ENCODE measurements at places on chromosomes 13 and 19.

DNA sequence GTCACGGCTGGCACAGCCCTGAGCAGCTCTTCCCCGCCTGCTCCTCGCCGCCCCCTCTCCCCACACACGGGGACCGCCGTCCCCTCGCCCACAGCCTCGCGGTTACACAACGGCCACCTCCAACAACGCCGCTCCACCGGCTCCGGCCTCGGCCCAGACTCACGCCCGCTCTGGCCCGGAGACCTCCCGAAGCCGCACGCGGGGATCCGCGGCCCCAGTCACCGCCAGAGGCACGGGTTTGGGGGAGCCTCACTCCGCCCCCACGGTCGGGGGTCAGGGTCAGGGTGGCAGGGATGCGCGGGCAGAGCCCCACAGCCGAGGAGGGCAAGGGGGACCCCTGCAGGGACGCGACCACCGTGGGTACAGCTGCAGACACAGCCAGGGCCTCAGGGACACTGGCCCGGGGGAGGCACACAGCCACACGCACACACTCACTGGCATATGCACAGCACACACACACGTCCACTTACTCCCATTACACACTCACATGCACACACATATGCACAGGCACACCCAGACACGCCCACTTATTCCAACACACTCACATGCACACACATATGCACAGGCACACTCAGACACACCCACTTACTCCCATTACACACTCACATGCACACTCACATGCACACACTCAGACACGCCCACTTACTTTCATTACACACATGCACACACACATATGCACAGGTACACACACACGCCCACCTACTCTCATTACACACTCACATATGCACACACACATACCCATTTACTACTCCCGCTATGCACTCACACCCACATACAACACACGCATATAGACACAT lies 1.6 kb downstream of the TTYH1 start:
- DNase-seq, result no peak

DNA sequence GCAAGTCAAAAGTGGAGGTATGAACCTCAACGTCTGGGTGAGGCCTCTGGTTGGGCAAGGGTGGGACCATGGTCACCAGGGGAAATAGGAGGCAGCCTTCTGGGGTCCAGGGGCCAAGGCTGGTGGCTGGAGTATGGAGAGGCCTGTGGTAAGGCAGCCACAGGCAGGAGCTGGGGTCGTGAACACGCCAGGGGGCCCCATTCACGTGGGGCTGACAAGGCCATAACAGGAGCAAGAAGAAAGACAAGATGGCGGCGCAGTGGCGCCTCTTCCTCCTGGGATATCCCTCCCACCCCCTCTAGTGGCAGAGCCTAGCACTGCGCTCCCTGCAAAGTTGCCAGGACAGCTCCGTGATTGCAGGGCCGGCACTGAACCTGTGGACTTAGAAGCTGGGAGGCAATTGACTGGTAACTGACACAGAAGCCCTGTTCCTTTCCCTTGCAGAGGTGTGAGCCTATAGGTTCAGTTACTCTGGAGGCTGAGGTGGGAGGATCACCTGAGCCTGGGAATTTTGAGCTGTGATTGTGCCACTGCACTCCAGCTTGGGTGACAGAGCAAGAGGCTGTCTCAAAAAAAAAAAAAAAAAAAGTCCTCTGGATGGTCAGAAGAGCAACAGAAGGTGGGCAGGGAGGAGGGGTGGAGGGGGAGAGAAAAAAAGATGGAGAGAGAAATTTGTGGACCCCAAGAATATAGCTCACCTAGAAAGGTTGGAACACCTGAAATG lies 19.7 kb upstream of the EDDM13 start:
- DNase-seq, result peak; percentile 35

GRCh38 chr13:82467626-82468025 lies 1414.6 kb downstream of the SLITRK1 start:
- DNase-seq, result no peak

GRCh38 chr19:35049456-35049855 lies 7.9 kb downstream of the HPN start:
- no peak for DNase-seq

- no peak for DNase-seq
These were observed 134.0 kb downstream of the UFM1 start for GRCh38 chr13:38483623-38484022.

DNA sequence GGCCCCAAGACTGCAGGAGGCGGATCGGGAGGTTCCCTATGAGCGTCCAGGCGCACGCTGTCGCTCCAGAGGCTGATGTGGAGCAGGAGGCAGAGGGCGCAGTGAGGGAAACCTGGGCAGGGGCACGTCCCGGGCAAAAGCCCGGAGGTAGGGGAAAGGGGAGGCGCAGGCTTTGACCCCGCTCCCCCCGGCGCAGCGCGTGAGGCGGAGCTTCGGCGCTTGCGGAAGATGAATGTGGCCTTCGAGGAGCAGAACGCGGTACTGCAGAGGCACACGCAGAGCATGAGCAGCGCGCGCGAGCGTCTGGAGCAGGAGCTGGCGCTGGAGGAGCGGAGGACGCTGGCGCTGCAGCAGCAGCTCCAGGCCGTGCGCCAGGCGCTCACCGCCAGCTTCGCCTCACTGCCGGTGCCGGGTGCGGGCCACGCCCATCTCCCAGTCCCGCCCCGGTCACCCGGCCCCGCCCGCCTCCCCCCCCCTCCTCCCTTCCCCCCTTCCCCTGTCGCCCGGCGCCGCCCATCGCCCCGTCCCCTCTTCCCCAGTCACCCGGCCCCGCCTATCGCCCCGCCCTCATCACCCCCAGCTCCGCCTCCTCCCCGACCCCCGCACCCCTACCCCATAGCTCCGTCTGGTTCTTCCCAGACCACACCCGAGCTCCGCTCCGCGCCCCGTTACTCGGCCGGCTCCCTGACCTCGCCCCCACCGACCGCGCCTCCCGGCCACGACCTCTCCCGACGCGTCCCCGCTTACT lies 4.1 kb downstream of the HMG20B start:
- no peak for DNase-seq

DNA sequence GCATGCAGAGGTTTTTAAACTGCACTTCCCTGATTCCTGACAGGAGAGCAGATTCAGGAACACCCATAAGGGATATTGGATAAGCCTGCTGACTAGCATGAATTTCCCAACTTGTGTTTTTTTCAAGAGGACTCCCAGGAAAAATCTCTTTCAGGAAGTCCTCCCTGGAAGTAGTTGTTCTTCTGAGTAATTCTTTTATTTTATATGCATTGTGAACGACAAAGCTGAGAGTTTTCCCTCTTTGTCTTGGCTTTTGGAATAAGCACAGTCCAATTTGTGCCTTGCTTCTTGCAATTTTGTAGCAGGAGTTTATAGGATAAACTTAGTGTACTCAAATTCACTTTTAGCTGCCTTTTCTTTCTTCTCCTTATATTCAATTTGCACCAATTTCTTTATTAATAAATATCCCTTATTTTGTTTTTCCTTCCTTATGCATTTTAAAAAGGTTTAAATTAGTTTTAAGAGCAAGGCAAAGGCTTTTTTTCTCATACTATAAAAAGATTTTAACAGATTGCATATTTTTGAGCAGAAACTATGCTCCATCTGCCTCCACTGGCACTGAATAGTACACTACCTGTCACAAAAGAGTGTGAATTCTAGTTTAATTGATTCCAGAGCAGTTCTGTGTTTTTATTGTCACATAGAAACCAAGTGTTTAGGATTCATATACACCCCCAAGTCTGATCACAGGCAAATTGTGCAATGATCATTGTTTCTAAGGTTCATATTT lies 543.3 kb upstream of the SPRY2 start:
- DNase-seq, result no peak

DNA sequence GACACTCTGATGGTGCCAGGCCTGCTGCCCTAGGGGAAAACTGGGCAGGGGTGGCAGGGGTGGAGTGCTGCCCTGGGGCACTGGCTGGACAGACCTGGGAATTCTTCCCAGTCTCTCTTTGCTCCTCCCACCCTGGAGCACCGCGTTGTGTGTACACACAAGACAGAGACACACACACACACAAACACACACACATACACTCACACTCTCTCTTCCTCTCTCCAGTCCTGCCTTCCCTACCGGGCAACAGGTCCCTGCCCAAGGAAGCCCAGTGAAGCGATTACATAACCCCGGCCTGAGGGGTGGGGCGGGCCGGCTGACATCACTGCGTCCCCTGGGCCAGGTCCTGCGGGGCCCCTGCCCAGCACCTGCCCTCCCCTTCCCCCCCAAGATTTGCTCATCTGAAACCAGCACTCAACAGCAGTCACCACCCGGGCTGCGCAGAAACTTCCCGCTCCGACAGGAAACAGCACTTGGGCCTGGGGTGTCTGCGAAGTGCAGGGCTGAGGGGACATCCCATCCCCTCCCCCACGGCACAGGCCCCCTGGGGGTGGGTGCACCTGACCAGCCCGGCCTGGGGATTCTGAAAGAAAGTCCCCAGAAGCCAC lies 1.2 kb downstream of the MKNK2 start:
- DNase-seq, result peak; percentile 54

DNA sequence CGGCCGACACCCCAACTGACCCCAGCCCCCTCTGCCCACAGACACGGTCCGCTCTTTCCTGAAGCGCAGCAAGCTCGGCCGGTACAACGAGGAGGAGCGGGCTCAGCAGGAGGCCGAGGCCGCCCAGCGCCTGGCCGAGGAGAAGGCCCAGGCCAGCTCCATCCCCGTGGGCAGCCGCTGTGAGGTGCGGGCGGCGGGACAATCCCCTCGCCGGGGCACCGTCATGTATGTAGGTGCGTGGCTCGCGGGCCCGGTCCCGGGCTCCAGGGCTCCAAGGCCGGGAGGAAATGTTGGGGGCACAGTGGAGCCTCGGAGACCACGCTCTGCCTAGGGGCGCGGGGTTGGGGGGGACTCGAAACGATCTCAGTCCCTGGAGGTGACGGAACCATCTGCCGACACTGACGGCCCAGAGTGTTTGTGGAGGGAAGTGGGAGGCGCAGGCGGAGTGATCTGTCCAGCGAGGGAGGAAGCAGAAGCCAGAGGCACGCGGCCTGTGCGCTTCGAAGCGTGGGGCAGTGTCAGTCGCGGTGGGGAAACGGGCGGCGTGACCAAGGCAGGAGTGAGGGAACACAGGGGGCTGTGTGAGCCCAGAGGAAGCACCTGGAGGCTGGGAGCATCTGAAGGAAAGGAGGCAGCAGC lies 6.3 kb downstream of the TBCB start:
- DNase-seq, result no peak

DNA sequence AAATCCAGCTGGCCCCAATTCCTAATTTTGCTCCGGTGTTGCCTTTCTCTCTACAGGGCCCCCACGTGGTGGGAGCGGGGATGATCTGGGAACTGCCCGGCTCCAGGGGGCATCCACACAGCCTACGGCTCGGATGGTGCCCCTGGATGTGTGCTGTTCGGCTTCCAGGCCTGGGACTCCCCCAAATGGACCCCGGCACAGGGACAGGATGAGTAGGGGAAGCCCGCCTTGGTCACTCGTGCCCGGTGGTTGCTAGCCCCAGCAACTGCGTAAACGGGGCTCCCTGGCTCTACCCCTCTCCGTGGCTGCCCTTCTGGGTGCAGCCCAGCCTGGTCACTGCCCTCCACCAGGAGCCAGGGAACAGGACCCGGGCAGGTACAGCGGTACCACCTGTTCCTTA lies 111.5 kb downstream of the TEX26 start:
- DNase-seq, result no peak

DNA sequence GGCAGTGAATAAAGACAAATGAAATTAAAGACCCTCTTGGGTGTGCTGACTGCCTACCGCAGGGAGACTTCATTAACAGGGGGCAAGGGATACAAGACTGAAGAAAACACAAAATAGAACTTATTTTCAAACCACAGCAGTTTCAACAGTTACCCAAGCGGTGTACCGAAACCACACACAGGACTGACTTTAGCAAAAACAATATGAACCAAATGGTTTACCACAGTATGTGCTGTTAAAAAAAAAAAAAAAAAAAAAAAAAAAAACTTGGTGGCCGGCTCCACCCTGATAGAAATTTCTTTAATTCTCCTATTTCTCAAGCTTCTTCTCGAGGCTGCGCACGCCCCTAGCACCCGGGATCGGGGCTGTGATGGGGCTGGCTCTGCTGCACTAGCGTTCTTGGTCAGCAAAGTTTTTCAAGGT lies 42.6 kb downstream of the KLF2 start:
- DNase-seq, result no peak

DNA sequence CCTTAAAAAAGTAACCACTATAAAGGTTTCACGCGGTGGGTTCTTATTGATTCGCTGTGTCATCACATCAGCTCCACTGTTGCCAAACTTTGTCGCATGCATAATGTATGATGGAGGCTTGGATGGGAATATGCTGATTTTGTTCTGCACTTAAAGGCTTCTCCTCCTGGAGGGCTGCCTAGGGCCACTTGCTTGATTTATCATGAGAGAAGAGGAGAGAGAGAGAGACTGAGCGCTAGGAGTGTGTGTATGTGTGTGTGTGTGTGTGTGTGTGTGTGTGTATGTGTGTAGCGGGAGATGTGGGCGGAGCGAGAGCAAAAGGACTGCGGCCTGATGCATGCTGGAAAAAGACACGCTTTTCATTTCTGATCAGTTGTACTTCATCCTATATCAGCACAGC lies 30.6 kb downstream of the FGF9 start:
- DNase-seq, result no peak

DNA sequence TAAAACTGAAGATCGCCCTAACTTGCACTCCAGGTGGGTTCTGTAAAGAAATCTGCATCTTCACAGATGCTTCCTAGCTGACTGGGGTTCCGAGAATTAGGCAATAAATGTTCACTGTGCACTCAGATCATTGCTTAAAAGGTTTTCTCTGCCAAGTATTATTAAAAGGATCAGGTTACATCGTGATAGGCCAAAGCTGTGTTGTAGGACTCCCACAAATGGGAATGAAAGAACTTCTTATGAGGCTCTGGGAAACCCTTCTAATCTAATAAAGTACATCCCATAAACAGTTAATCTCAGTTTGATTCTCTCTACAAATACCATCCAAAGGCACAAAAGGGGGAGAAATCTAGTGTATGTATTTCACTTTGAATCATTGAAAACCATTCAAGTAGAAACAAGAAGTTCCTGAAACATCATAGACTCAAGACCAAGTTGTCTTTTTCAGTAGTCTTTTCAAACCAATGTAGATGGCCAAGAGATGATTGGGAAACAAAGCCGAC lies 7.1 kb upstream of the POU4F1 start:
- no peak for DNase-seq

- no peak for DNase-seq
These were observed 904.3 kb downstream of the DIAPH3 start for GRCh38 chr13:59259165-59260000.

DNA sequence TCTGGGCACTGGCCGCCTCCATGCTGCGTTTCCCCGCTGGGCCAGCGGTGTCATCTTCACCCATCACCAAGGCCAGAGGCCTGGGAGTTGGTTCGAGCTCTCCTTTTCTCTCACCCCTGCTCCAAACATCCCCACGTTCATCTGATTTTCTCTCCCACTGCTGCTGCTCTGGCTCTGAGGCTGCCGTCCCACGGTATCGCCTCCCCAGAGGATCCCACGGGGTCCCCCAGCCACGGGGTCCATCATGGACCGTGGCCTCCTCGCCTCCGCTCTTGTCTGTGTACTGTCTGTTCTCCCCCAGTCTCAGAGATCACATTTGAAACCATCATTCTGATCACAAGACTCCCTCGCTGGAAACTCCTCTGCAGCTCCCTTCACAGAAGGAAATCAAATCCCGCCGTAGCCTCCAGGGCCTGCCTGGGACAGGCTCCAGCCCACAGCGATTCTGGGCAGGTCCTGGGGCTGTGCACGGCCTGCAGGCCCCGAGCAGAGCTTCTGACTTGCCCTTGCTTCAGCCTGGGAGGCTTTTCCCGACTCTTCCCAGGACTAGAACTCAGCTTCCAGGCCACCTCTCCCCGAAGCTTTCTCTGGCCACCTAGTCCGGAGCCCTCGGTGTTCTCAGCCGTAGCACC lies 64.2 kb downstream of the SOX1 start:
- no peak for DNase-seq
